ENCODE measurements at places on chromosomes 7 and 10.

DNA sequence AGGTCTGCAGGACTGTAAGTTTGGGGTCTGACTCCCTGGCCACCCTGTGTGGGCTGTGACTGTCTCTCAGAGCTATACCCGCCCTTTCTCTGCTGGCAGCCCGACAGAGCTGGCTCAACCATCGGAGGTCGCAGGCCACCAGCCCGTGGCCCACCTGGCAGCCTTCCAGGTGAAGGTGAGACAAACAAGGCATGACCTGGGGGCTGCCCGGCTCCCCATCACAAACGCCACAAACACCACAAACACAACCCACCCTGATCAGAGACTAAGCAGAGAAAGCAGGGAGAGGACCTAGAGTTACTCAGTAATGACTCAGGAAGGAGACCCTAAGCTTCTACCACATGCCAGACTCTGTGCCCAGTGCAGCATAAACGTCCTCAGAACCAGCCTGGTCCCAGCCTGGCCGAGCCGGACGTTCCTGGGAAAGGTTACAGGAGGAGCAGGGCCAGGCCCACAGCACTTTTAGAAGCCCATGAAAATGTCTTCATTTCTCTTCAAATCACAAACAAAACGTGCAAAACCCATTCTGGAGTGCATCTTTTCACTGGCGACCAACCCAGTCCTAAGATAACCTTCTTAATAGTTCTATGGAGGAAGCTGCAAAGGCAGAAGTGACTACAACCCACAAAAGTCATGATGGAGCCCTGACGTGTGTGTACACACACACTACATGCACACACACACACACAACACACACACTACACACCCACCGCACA lies 66.8 kb downstream of the MKI67 start:
- peak; percentile 16 for DNase-seq

GRCh38 chr10:69948261-69948660 lies 104.4 kb upstream of the MACROH2A2 start:
- DNase-seq: no peak

- DNase-seq: no peak
Measured at GRCh38 chr10:93459466-93459865, 22.7 kb downstream of the MYOF start.

GRCh38 chr7:15801041-15801440 lies 114.6 kb upstream of the MEOX2 start:
- DNase-seq: no peak

GRCh38 chr10:89813546-89813945 lies 112.2 kb downstream of the KIF20B start:
- DNase-seq: no peak

GRCh38 chr10:112349521-112350085 lies 24.3 kb upstream of the ACSL5 start:
- no peak for DNase-seq

Data from CD4-positive, alpha-beta T cell treated with Interleukin-17A for 1 hour (primary cell).